C1 segment of cervical spinal cord (tissue), 14 donors: ENCODE measurements at places on chromosomes 3 and 15.

- no peak for DNase-seq
These were observed 7.8 kb upstream of the GPR171 start for GRCh38 chr3:151210676-151211381.

- no peak for DNase-seq
These were observed 143.6 kb downstream of the PLCL2 start for GRCh38 chr3:17028363-17028762.

DNA sequence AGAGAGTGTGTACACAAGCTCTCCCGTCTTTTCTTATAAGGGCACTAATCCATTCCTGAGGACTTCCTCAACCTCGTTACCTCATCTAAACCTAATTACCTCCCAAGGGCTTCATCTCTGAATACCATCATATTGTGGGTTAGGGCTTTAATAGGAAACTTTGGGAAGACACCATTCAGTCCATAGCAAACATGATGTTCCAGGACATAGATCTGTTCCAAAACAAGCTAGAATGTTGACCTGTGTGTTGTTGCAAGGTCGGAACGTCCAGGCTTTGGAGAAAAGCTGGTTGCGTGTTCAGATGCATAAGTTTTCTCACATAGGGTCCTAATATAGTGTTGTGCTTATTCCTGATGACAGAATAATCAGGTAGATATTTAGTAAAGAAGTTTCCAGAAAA, 9.7 kb upstream of the TMEM87A start:
- no peak for DNase-seq

DNA sequence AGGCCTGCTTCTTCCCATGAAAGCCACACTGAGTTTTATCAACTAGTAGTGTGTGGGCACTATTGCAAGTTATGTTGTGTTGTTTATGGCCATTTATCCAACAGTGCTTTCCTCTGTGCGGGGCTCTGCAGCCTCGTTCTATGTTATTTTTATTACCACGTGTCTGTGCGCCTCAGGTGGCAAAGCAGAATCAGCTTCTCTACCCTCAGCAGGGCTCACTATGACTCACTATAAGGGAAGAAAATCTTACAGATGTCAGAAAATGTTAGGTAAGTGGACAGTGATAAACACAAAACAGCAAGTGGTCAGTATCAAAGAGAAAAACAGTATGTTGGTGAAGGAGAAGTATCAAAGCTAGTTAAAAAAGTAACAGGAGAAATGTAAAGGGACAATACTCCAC, 61.4 kb downstream of the MOBP start:
- no peak for DNase-seq

- DNase-seq, result no peak
These were observed 186.3 kb upstream of the GPR149 start for GRCh38 chr3:154616298-154616697.

- no peak for DNase-seq
These were observed 2.9 kb downstream of the TPM1 start for GRCh38 chr15:63045465-63045840.

GRCh38 chr3:38047896-38048295, 8.9 kb downstream of the DLEC1 start:
- DNase-seq, result no peak

GRCh38 chr15:27512281-27513001, 541.5 kb downstream of the GABRG3 start:
- DNase-seq, result no peak

DNA sequence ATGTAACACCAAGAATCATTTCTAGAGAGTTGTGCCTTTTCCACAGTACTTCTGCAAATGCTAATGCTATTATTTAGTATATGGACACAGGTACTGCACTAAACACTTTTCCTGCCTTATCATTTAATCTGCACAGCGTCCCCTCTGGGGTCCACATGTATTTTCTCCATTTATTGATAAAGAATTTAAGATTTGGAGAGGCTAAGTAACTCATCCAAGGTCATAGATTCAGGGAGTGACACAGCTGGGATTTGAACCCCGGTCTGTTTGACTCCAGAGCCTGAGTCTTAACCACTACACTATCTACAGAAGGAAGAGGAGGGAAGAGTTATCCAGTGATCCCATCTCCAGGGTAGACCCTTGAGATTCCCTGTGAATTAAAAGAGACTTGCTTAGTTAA, 24.9 kb upstream of the TPRG1 start:
- no peak for DNase-seq

GRCh38 chr15:29693225-29693624, 129.0 kb downstream of the TJP1 start:
- no peak for DNase-seq

DNA sequence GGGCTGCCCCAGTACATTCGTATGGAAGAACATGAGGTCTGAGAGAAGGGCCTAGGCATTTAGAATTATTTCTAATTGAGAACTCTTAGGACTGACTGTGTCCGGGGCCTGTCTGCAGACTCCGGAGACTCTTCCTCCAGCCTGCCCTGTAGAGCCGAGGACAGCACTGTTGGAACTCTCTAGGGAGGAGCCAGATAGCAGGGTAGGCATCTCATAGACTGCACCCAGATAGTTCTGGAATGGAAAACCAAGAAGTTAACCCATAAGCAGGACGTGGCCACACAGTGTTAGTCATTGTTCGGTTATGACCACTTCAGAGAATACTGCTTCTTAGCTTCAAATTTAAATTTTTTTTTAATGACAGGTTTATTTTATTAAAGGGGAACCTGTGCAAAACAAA, 59.5 kb downstream of the SNRK start:
- no peak for DNase-seq

DNA sequence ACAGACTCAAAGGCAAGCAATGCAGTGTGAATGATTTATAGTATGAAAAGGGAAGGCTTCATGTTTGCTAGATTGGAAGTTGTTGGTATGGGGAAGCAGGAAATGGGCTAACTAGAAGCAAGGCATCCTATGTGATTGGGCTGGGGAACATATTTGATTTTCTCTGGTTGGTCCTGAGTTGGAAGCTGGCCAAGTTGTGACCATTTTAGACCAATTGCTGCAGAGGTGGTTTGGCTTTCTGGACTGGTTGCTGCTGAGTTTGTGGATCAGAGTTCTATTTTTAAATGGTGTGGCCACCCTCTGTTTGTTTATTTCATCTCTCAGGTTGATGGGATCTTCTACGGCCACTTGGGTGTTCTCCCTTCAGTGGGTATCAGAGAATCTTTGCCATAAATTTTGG, 39.7 kb downstream of the NUDT16 start:
- no peak for DNase-seq

DNA sequence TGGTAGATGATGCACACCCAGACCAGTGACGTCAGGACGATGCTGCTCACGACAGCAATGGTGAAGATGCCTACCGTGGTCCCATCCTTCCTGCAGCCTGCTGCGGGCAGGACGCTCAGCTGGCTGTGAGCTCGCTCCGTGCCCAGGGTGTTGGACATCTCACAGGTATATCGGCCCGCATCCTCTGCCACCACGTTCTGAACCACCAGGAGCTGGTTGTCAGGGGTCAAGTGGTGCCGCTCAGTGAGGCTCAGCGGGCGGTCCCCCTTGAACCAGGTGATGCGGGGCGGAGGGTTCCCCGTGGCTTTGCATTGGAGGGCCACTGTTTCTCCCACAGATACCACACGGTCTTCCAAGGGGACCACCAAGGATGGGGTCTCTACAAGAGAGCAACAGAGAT, 117.8 kb downstream of the LRIG1 start:
- DNase-seq, result no peak

DNA sequence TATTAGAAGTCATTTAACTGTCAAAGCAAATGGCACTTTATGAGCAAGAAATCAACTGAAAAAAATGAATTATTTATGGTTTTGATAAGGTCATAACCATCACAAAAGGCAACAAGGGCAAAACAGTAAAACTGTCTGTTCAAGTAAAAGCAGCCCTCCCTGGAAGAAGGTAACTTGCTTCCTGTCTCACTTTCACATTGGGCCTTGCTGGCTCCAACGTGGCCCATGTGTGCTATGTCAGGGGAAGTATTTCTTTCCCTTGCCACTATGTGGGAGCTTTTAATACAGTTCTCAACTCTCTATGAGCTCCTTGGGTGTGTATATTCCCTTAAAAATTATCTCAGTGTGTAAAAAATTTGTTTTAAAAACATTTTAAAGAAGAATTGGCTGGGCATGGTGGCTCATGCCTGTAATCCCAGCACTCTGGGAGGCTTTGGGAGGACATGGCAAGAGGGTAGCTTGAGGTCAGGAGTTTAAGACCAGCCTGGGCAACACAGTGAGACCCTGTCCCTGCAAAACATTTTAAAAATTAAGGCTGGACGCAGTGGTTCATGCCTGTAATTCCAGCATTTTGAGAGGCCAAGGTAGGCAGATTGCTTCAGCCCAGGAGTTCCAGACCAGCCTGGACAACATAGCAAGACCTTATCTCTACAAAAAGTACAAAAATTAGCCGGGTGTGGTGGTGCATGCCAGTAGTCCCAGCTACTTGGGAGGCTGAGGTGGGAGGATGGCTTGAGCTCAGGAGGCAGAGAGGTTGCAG, 45.2 kb upstream of the TJP1 start:
- no peak for DNase-seq
